CD4-positive, alpha-beta T cell treated with Interleukin-4 for 1 hour (primary cell): ENCODE measurements at places on chromosomes 12 and 14.

- DNase-seq, result no peak
Observed at GRCh38 chr14:77158882-77159255, 17.3 kb upstream of the ZDHHC22 start.

DNA sequence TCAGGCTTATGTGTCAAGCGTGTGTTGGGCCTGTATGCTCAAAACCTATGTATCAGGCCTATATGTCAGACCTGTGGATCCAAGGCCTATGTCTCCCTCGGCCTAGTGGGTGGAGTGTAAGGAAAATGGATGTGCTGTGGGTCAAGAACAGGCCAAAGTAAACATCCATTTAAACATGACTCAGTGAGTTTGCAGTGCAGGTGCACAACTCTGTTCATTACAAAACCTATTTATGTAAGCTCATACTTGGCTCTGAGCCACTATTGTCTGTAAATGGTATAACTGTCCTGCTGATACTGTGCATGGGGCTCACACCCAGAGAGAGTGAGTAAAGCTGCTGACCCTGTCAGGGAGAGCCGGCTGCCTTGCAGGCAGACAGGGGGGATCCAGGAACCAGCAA, 249.7 kb upstream of the AVPR1A start:
- no peak for DNase-seq

- DNase-seq, result no peak
Observed at GRCh38 chr14:76713121-76713520, 48.1 kb upstream of the VASH1 start.

DNA sequence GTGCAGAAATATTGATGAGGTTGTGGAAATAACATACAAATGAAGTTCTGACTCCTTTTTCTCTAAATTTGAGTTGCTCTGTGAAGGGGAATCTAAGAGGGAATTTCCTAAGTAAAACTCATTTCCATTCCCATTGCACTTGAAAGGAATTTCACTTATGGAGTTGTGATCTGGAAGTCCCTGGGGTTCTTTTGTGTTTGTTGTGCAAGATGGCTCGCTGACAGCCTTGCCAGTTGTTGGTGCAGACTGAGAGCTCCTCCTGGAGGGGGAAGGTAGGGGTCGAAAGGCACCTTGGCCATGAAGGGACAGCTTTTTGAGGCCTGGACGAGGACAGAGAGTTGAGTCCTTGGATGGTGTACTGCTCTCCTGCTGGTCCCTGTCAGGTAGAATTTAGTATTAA, 72.0 kb downstream of the C12orf56 start:
- no peak for DNase-seq

DNA sequence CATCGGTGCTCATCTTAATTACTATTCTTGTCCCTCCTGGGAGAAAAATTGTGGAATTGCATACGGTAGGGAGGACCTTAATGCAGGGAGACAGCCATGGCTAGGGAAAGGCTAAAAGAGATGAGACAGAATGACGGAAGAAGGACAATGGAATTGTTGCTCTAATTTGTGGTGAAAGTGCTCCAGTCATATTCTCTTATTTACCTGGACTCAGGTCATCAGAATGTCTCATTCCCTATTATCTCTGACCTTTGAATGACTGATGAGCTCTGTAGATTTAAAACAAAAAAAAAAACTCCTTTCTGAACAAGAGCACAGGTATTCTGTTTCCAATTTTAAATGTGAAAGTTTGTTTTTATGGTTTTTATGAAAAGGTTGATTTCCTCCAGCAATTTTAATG, 8.6 kb upstream of the EPS8 start:
- DNase-seq, result no peak

- no peak for DNase-seq
Observed at GRCh38 chr14:25055992-25056687, 6.2 kb upstream of the STXBP6 start.

DNA sequence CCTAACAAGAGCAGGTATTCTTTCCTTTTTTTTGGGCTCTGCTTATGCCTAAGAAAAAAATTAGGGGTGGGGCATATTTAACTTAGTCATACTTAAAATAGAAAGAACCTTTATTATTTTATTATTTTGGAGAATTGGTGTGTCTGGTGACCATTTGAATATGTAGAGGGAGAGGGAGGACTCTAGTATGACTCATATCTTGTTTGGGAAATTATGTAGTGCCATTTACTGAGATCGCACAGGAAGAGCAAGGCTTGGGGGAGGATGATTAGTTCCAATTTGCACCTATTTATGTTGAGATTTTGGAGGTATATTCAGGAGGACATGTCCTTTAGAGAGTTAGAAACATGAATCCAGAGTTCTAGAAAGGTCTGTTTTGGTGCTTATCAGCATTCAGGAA, 9.9 kb downstream of the ZNF410 start:
- DNase-seq, result no peak

DNA sequence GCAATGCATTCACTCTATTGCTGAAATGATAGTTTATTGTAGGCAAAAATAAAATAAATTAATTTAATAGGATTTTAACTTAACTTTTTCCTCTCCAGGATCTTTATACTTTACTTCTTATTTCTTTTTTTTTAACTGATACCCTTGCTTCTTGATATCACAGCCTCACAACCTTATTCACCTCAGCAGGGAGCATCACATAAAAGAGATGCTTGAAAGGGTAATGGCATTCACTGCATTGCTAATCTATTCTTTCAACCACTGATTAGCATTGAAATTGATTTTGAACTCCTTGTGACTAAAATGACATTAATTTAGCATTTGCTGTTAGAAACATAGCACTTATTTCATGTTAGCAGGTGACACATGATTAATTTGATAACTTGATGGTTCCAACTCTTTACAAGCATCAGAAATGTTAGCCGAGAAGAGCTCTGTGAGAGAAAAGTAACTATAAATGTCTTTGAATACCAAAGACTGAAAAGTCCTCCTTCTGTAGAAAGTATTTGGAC, 689.5 kb upstream of the MGAT4C start:
- no peak for DNase-seq

DNA sequence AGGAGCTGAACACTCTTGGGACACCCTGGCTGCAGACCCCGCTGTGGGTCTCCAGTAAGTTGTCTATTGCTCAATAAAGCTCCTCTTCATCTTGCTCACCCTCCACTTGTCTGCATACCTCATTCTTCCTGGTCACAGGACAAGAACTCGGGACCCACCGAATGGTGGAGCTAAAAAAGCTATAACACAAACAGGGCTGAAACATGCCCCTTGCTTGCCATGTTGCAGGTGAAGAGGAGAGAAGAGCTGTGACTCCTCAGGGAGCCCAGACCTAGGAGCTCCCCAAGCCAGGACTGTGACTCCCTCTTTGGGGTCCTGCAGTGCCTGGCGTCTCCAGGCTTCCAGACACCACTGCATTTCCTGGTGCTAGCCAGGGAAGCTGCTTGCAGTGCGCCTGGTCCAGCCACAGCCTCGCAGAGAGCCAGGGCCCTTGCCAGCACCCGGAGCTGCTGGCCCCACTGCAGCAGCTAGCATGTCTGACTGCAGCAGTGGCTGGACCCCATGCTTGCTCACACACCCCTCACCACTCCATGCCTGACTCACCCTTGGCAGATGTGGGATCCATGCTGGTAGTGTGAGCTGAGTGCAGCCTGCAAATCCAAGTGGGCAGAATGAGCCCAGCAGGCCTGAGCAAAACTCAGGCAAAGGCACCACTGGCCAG, 37.1 kb upstream of the OR5AU1 start:
- no peak for DNase-seq

DNA sequence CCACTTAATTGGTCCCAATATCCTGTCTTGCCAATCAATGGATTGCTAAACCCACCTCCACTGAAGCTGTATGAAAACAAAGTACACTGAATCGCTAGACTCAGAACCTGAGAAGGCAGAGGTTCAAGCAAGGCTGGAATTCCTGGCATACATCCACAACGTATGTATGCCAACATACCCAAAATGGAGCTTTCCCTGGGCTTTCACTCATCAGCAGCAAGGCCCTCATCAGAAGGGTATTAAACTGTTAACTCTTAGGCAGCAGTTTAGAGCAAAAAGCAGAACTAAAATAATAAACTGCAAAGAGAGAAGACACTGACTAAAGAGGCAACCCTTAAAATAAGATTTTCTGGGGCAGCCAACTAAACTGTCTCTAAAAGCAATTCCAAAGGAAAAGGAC, 13.6 kb downstream of the MED13L start:
- no peak for DNase-seq

GRCh38 chr14:70020352-70021170, 141.3 kb downstream of the SMOC1 start:
- no peak for DNase-seq

GRCh38 chr12:59587710-59588109, 8.1 kb upstream of the SLC16A7 start:
- no peak for DNase-seq

GRCh38 chr14:94403312-94403932, 15.0 kb upstream of the SERPINA1 start:
- no peak for DNase-seq

DNA sequence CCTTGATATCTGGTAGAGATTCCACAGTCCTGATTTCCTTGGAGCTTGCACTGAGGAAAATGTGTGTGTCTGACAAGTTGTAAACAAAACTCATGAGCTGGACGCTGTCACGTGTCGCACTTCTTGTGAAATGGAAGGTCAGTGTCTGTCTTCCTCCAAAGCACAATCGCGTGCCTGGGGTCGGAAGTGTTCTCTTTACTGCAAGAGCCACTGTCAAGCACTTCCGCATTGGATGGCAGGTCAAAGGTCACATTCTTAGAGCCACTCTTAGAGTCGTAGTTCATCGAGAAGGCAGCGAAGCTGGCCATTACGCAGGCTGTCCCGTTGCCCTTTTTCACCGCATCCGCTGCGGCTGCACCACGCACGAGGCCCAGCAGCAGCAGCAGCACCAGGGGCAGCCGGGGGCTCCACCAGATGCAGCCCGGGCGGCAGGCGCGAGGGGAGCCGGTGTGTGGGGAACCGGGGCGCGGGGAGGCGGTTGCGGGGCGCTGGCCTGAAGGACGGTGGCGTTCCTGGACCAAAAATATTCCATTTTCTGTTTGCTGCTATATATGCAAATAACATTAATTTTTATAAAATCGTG, 45.0 kb downstream of the LRTM2 start:
- DNase-seq, result no peak

DNA sequence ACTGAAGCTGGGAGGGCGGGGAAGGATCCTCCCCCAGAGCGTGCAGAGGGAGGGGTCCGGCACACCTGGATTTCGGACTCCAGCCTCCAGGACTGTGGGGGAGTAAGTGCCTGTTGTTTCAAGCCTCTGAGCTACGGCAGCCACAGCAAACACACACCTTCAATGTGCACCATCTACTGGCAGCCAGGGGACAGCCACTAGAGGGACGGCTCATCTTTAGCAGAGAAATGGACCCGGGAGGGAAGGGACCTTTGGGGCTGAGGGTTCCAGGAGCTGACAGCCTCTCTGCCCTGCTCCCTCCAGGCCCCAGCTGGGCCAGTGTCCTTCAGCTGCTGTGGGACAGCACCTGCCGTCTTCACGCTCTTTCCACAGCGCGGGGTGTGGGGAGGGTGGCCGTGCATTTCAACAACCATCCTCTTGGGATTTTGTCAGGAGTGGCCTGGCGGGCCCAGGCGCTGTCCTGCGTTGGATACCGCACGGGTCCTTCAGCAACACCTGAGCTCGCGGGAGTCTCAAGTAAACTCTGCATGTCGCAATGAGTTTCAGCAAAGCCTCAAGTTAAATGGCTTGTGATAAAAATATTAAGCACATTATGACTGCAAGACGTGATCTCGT, 209.2 kb upstream of the C14orf180 start:
- DNase-seq, result no peak

- DNase-seq, result no peak
Observed at GRCh38 chr14:79598339-79598738, 613.0 kb downstream of the DIO2 start.

GRCh38 chr14:104894331-104895206, 29.5 kb downstream of the CEP170B start:
- no peak for DNase-seq

DNA sequence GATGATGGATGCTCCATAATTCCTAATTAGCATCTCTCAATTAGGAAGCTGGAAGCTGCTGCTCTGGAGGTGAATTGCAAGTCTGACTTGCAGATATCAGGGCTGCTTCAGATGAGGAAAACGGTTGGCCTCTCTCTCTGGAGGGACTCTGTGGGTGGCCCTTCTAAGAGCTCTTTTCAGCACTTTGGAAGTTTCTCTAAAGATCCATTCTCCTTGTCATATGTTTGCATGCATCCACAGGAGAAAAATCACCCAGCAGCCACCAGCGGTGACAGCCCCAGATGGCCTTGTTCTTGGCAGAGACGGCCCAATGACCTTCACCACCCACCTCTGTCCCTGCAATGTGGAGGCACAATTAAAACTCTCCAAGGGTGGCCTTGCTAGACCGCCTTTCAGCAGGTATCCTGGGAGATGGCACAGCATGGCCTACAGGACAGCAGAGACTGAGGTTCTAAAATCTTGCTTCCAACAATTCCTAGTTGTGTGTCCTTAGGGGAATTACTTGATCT, 42.3 kb downstream of the KSR2 start:
- DNase-seq, result no peak

DNA sequence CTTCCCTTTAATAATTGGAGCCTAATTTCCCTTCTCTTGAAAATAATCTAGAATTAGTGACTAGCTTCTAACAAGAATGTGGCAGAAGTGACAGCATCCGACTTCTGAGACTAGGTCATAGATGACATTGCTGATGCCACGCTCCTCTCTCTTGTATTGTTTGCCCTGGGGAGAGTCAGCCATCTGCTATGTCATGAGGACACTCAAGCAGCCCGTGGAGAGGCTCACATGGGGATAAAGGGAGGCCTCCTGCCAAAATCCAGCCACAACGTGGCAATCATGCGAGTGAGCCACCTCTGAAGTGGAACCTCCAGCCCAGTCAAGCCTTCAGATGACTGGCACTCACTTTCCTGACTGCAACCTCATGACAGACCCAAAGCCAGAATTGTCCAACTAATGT, 54.2 kb upstream of the LRRK2 start:
- DNase-seq, result no peak

GRCh38 chr12:119090865-119091264, 87.9 kb upstream of the HSPB8 start:
- DNase-seq, result no peak

DNA sequence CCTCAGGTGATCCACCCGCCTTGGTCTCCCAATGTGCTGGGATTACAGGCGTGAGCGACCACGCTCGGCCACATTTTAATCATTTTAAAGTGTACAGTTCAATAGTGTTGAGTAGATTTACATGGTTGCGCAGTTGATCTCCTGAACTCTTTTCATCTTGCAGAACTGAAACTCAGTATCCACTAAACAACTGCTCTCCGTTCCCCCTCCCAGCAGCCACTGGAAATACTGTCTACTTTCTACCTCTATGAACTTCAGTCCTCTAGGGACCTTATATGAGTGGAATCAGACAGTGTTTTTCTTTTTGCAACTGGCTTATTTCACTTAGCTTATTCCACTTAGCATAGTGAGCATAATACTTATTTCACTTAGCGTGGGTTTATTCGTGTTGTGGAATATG, 53.7 kb downstream of the KCTD10 start:
- no peak for DNase-seq

- no peak for DNase-seq
Observed at GRCh38 chr12:79452906-79453305, 237.9 kb downstream of the PAWR start.

DNA sequence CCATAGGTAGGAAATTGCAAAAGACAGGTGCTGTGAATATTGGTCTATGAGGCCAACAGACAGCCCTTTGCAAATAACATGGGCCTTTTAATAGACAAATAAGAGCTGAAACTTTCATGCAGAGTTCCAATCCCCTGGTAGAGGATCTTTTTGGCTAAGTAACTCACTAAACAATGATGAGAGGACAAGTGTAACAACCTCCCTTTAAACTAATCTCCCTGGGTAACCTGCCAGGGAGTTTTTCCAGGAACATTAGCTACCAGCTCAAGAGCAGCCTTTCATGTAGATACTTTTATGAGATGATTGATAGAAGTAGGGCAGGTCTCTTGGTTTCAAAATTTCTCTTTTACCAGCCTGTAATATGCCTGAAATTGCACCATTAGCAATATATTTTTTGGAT, 13.8 kb upstream of the CACNA1C start:
- no peak for DNase-seq
